Esophagus squamous epithelium (tissue), 5 donors: ENCODE measurements at places on chromosomes 16 and 17. TPM values are rescaled to one million over a fixed set of nuclear protein-coding genes. Genes with fewer than 3 reads are reported as not detected.

DNA sequence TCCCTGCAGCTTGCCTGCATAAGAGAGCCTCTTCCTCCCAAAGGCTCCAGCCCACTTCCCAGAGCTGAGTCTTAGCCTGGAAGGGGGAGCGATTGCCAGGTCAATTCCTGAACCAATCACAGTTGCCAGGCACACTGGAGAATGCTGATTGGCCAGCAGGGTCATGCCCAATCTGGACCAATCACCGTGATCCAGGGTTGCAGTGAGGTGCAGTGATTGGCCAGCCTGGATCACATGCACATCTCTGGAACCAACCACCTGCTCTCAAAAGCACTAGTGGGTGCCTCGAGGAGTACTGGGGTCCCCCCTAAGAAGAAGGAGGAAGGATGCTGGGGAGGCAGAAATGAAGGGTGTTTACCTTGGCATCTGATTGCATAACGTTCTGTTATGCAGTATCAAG is 18.4 kb downstream of the NAGPA start:
- no peak overlapping the region for H3K4me3 ChIP-seq
- no peaks in the 10 kb centered on the region for H3K27me3 ChIP-seq
- no peaks in the 10 kb centered on the region for H3K36me3 ChIP-seq
- H3K4me1 ChIP-seq: no peaks in the 10 kb centered on the region

DNA sequence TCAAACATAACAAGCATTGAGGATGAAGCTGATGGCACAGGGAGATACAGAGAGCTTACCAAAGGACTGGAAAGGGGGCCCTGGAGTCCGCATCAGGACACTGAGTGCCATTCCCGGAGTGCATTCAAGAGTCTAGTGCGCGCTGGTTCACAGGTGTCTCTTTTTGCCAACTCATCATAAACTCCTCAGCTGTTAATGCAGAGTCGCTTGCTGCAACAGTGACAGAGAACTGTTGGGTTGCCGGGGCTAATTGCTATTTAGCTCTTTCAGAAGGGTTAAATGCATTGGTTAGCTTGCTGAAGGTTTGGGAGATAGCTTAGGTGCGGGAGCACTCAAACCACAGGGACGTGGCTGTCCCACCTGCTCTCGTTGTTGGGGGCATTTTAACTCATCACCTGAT is 1091.6 kb upstream of the EEF2KMT start:
- no peak overlapping the region for H3K27ac ChIP-seq
- no peak for DNase-seq
- no peaks in the 10 kb centered on the region for H3K4me1 ChIP-seq

DNA sequence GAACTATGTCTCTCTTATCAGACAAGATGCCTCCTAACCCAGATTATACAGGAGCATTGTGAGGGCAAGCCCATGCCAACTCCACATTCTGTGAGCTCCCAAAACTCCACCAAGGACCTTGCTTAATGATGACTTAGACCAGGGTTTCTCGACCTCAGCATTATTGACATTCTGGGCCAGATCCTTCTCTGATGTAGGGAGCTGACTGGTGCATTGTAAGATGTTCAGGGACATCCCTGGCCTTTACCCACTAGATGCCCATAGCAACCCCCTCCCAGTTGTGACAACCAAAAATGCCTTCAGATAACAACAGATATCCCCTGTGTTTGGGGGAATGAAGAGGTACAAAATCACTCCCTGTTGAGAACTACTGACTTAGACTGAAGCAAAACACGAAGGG is 43.6 kb downstream of the HOXB1 start:
- peaks cover 52% of the 10 kb centered on the region for H3K27me3 ChIP-seq
- no peak overlapping the region for H3K4me3 ChIP-seq
- DNase-seq: no peak
- peaks cover 26% of the 10 kb centered on the region for H3K4me1 ChIP-seq
- H3K36me3 ChIP-seq: no peaks in the 10 kb centered on the region

DNA sequence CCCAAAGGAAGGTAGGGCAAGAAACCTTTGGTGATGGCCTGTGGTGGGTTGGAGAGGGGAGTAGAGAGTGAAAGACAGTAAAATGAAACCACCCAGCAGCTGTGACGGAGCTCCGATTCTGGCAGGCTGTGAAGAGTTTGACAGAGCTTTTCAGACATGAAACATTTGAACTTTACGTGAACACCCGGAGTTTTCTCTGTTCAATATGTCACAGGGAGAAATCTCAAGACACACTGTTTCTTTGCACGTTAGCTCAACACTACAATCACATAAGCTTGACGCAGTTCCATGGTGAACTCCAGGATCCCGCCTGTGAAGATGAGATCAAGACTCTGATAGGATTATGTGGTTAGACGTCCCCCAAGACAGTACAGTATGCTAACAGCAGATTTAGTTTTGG is 79.6 kb upstream of the CDH11 start:
- no peaks in the 10 kb centered on the region for H3K36me3 ChIP-seq
- H3K27me3 ChIP-seq: no peaks in the 10 kb centered on the region
- H3K27ac ChIP-seq: no peak overlapping the region
- no peak overlapping the region for H3K4me3 ChIP-seq

GRCh38 chr17:5468075-5468473 is 708 bp downstream of the DHX33 start:
- H3K36me3 ChIP-seq: no peaks in the 10 kb centered on the region
- no peaks in the 10 kb centered on the region for H3K27me3 ChIP-seq
- peaks cover 17% of the 10 kb centered on the region for H3K4me1 ChIP-seq
- peak overlapping the region; percentile 85 for H3K4me3 ChIP-seq
- no peak for DNase-seq
- H3K27ac ChIP-seq: peak overlapping the region; percentile 72

The PLCD3 gene
- total RNA-seq: 21.6 TPM

DNA sequence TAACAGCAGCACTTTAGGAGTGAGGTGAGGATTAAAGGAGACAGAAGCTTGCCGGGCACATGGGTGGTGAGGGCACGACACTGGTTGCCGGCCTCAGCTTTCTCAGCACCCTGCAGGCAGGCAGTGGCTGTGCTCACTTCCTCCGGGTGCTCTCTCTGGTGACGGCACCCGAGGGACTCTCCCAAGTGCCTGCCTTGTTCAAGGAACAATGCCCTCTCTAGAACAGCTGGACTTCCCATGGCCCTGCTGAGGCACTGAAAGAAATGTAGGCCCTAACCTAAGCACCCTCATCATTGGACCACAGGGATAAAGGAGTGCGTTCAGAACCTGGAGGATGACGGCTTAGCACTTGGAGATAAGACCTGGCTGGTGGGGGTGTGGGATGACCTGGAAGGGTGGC is 72.7 kb downstream of the N4BP1 start:
- no peak overlapping the region for H3K4me3 ChIP-seq
- DNase-seq: no peak
- no peaks in the 10 kb centered on the region for H3K27me3 ChIP-seq
- H3K4me1 ChIP-seq: peaks cover 45% of the 10 kb centered on the region
- peaks cover 7% of the 10 kb centered on the region for H3K36me3 ChIP-seq
